ENCODE measurements at places on chromosomes 7 and 10.

- peak; percentile 73 for DNase-seq
Measured at GRCh38 chr10:75111907-75112679, 637 bp downstream of the SAMD8 start.

GRCh38 chr10:72087969-72088888 lies at the start of gene SPOCK2:
TSS of gene SPOCK2 (minus strand) at chr10:72088551. CDS start at chr10:72088328, 223 bp downstream.
- DNase-seq: peak; percentile 82

DNA sequence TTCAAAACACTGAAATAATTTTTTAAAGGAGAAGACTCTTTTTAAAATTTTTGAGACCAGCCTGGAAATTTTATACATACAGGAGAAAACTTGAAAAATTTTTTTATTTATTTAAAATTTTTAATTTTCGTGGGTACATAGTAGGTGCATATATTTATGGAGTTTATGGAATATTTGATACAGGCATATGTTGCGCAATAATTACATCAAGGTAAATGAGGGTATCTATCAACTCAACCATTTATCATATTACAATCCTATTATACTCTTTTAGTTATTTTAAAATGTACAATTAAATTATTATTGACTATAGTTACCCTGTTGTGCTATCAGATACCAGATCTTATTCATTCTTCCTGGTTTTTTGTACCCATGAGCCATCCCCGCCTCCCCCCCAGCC lies 75.1 kb downstream of the AHCYL2 start:
- no peak for DNase-seq

DNA sequence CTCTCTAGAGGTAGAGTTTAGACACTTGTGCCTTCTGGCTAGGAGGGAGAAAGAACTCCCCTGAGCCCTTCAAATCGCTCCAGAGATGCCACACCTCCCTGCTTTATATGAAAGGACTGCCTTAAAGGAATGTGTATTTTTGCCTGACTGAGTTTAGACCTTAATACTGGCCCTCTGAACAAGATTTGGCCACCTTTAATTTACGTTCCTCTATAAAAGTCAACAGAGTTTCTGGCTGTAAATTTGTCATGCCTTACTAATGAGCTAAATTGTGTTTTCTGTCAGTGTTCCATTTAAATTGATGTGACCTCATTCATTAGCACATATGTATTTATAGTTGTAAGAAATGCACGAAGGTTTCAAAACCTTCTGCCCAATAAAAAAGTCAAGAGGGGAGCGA lies 48.0 kb downstream of the SEMA3C start:
- no peak for DNase-seq

- DNase-seq: no peak
Measured at GRCh38 chr10:100882671-100883311, 30.0 kb upstream of the SLF2 start.

GRCh38 chr7:90833443-90833842 lies 237.3 kb downstream of the CDK14 start:
- DNase-seq: no peak

DNA sequence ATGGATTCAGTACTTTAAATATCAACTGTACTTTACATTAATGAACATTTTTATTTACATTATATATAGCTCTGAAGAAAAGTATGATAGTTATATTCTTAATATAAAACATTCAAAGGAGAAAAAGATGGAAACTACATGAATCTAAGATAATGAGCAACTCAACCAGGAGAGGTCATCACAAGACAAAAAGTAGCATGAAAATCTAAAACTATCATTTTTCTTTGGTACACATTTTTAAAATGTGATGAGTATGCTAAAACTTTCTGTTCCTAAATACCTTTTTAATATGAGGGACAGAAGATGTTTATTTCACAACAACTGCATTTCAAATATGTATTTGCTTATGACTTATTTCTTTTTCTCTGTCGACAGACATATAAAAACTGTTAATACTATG lies 2.4 kb downstream of the CNTNAP2 start:
- DNase-seq: no peak

DNA sequence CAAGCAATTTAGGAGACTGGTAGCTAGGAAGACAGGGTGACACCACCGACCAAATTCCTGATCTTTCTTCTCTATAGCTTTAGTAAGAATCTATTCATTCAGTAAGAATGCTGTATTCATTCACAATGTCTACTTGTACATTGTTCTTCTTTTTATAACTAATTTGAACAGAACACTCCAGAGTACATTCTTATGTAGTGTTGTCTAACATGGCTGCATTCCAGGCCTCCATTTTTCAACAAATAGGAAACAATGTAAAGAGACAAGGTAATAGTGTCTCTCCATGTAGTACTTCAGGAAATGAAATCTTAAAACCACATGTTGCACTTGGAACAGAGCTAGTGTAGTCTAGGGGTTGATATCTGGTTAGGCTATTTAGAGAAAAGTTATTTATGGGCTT lies 1.8 kb downstream of the VCL start:
- no peak for DNase-seq

- DNase-seq: no peak
Measured at GRCh38 chr7:100166970-100167911, 1.2 kb downstream of the GAL3ST4 start.

DNA sequence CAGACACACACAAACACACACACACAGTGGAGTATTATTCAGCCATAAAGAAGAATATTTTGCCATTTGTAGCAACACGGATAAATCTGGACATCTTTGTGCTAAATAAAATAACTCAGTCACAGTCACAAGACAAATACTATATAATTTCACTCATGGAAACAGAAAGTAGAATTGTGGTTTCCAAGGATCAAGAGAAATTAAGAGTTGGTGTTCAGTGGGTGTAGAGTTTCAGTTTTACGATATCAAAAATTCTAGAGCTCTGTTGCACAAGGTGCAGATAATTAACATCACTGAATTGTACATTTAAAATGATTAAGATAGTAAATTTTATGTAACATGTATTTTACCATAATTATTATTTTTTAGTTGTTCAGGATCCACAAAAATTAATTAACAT lies 1235.0 kb downstream of the XPNPEP1 start:
- no peak for DNase-seq

GRCh38 chr10:130470286-130470685 lies 334.1 kb downstream of the GLRX3 start:
- peak; percentile 7 for DNase-seq

- DNase-seq: peak; percentile 48
Measured at GRCh38 chr7:157001920-157002818, 8.3 kb downstream of the MNX1 start.

GRCh38 chr7:73986158-73986631 lies 41.8 kb upstream of the ELN start:
- no peak for DNase-seq

GRCh38 chr10:70267161-70267933 lies 16.5 kb downstream of the NPFFR1 start:
- no peak for DNase-seq

GRCh38 chr7:27143950-27144780 lies 684 bp upstream of the HOXA5 start:
- peak; percentile 22 for DNase-seq

- no peak for DNase-seq
Measured at GRCh38 chr7:157355784-157356511, 19.1 kb downstream of the DNAJB6 start.

DNA sequence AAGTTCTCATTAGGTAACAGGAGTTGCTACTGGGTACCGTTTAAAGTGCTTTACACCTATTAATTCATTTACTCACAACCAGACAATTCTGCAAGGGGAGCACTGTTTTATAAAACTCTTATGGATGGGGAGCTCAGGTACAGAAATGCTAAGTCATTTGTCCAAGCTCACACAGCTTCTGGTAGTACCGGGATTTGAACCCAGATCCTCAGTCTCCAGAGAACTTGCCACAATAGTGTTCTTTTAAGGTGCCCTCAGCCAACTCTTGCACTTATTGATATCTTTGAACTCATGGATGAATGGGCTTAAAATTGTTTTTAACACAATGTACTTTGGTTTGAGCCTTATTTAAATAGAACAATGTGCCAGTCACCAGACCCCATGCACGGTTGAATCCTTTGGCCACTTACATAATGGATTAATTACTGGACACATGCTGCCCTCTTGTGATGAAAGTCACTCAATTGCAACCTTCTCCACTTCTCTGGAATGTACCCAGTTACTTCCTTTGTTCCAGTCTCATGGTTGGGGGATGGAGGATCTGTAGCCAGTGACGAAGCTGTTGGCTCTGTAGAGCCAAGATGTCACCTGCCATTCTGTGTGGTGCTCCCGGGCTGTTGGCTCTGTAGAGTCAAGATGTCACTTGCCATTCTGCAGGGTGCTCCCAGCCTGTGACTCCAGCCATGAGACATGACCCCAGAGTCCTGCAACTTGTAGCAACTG lies 65.6 kb downstream of the NOD1 start:
- no peak for DNase-seq

DNA sequence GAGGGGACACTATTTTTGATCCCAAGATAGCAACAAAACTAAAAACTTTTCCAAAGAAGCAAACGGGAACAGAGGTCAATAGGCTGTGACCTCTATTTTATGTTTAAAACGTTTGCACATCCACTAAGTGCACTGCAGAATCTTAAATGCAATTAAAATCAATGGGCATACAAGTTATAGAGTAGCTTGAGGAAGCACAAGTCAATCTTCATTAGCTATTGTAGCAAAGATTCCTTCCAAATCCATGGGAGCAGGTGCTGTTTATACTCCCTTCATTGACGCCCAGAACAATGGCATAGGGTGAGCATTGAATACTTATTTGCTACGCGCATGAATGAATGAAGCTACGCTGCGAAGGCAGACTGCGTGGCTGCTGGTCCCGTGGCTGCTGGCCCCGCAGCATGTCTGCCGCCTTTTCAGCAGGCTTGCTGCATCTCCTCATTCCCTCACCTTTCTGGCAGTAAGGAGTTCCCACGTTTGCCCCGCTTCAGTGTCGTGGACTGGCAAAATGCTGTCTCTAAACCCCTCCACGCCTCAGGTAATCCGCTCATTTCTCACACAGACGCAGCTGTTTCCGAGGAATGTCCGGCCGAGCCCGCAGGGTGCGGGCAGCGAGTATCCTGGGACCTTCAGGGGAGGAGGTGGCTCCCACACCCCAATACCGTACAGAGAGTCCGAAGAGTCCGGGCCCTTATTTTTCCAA lies 754 bp upstream of the PHYHIPL start:
- no peak for DNase-seq

GRCh38 chr10:99730026-99730425 lies 1.9 kb downstream of the COX15 start:
- DNase-seq: no peak

GRCh38 chr10:44862006-44862751 lies 49.0 kb upstream of the TMEM72 start:
- no peak for DNase-seq

DNA sequence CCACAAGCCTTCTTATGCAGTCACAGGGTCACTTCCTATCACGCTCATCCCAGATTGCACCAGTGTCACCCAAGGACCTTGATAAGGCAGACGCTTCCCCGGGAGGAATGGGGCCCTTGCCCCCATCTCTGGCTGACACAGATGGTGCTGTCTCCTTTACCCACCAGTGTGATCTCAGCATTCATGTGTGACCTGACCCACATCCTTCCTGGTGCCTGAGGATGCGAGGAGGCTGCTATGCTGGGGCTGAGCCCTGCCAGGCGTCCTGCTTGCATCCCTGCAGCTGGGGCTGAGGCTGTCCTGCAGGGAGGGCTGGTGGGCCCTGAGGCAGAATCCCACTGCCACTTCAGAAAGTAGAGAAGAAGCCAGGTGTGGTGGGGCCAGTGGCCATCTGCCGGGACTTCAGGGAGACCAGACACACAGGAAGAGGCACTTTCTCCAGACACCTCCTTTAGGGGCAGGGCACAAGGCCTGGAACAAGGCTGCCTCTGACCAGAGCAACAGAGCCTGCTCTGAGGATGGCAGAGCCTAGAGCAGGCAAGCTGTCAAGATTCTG lies 35.3 kb downstream of the RASGEF1A start:
- DNase-seq: peak; percentile 57

GRCh38 chr10:117570880-117571279 lies 28.3 kb downstream of the EMX2 start:
- DNase-seq: no peak

- no peak for DNase-seq
Measured at GRCh38 chr7:84953234-84953633, 233.6 kb downstream of the SEMA3D start.

- no peak for DNase-seq
Measured at GRCh38 chr10:51231754-51232153, 157.5 kb downstream of the PRKG1 start.

GRCh38 chr10:114375047-114375446 lies 29.3 kb downstream of the AFAP1L2 start:
- DNase-seq: no peak

GRCh38 chr10:35000936-35001335 lies 89.2 kb downstream of the CUL2 start:
- DNase-seq: no peak

GRCh38 chr10:69781576-69781975 lies 20.1 kb upstream of the COL13A1 start:
- DNase-seq: no peak

DNA sequence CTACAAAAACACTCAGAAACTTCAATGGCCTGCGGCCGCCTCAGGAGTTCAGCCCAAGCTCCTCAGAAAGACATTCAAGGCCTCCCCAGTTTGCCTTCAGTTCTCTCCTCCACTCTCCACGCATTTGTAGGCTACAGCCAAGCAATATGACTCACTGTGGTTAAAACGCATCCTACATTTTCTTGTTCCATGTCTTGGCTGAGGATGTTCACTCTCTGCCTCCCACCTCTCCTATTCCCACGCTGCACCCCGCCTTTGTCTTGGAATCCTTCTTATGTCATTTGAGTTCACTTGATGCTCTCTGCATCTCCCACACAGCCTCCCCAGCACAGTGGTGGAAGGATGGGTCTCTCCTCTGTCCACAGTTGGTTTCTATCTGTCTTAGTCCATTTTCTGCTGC lies 184.8 kb downstream of the NPSR1 start:
- DNase-seq: no peak

GRCh38 chr7:44080118-44080517 lies 2.2 kb downstream of the POLM start:
- no peak for DNase-seq

DNA sequence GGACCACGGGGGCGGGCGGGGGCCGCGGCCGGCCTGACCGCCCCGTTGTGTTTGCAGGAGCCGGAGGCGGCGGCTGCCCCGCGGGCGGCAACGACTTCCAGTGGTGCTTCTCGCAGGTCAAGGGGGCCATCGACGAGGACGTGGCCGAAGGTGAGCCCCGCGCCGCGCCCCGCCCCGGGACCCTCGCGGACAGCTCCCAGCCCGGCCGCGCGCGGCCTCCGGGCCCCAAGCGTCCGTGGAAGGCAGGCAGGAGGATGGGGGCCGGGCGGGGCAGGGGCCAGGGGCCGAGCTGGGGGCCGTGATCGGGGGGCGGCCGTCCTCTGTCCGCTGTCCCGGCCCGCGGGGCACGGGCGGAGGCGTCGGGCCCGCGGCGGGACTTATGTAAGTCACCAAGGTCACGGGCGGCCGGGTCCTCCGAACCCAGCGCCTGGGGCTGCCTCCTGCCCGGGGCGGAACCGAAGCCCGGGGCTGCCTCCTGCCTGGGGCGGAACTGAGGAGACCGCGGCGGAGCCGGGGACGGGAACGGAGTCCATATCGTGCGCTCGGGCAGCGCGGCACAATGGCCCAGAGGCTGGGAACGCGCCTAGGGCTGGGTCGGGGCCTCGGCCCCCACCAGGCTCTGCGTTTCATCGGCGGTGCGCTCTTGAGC lies 497 bp downstream of the PPP2R2D start:
- DNase-seq: peak; percentile 76
